ENCODE measurements at places on chromosomes 3 and 15.

DNA sequence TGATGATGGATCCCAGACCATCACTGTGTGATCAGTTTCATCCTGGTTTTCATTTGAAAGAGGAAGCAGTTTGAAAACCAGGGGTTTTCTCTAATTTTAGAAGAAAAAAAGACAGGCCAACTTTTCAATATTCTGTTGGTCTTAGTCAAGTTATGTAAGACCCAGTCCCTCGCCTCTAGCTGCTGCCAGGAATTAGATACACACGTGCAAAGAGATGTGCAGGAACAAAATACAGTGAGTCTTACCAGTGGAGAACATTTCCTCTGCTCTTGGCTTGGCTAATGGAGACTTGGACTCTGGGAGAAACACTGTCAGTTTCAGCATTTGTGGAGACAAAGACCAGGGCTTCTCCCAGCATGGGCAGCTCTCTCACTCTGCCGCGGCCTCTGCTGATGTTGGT is 214.9 kb upstream of the C2CD4B start:
- no peak for DNase-seq

- no peak for DNase-seq
Observed at GRCh38 chr15:101505610-101506337, 16.3 kb upstream of the PCSK6 start.

GRCh38 chr3:100647657-100648056 is 38.3 kb downstream of the ADGRG7 start:
- DNase-seq: no peak

DNA sequence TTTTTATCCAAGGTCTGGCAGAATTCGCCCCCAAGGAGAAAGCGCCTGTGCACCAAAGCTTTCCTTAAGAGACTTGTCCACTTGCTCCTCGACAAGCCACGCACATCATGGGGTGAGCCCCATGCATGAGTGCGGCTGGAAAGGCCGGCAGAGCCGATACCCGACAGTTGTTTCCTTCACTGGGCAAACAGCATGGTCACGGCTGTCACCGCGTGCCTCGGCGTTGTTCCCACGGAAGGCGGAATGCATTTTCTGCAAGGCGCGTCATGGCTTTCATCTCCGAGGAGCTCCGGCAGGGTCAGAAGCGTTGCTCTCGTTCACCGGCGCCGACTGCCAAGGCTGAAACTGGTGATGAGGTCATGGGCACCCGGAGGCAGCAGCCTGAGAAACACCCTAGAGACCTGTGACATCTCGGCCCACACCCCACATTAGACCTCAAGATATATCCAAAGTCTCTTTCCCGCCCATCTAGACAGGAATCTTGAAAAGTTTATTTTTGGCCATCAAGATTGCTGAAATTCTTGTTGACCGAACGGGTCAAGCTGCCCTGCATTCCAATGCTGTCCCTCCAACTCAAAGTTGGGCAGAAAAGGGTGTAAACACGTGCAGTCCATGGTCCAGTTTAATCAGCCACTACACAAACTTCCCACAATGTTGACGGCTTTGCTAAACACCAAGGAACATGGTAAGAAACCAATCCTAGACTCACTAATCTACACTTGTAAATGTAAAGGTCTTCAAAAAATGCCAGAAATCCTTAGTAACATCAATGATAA is 604 bp upstream of the TJP1 start:
- peak; percentile 28 for DNase-seq

DNA sequence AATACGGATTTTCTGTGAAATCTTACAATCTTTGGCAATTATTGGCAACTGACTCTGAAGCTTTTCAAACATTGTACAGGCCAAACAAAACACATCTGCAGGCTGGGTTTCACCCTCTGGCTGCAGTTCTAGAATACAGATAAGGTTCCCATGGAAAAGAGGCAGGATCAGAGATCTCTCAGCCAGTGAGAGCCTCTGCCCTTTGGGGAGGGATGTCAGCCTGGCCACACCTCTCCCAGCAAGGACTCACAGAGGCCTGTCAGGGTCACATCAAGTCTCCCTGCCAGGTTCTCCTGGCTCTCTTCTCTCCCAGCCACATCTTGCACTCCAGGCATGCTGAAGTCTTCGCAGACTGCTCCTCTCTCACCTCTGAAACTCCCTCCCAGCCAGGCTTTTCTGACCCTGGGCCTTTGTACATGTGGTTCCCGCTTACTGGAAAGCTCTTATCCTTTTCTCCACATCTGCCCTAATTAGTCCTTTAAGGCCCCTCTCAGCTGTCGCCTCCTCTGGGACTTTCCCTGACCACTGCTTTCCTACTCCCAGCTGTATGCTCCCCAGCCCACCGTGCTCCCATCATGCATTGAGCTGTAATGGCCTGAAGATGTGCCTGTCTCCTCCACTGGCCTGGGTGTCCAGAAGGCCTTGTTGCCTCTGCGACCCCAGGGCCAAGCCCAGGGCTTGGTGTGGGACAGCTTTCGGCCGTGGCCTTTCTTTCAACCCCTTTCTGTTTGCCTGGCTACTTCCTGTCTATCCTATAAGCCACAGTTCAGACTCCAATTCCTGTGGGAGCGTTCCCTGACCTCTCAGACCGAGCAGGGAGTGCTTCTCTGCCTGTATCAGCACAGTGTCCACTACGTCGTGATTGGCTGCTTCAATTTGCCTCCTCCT is 4.3 kb downstream of the RBP1 start:
- no peak for DNase-seq

- DNase-seq: no peak
Observed at GRCh38 chr15:60875681-60876080, 353.4 kb downstream of the RORA start.

DNA sequence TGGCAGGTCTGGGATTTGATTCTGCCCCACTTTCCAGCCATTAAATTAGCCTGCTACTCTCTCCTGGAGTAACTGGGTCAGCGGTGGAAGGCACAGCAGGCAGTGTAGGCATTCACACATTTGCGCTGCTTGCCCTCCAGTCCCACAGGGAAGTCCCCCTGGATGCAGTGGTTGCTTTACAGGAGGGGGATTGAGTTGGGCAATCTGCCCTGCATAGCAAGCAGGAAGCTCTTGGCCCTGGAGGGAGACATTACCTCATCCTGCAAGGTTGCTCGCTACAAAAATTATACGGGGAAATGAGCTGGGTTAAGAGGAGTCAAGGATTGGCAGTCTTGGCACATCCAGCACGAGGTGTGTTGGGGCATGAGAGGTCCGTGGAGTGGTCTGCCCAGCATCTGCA is 14.8 kb downstream of the MCM2 start:
- DNase-seq: no peak

DNA sequence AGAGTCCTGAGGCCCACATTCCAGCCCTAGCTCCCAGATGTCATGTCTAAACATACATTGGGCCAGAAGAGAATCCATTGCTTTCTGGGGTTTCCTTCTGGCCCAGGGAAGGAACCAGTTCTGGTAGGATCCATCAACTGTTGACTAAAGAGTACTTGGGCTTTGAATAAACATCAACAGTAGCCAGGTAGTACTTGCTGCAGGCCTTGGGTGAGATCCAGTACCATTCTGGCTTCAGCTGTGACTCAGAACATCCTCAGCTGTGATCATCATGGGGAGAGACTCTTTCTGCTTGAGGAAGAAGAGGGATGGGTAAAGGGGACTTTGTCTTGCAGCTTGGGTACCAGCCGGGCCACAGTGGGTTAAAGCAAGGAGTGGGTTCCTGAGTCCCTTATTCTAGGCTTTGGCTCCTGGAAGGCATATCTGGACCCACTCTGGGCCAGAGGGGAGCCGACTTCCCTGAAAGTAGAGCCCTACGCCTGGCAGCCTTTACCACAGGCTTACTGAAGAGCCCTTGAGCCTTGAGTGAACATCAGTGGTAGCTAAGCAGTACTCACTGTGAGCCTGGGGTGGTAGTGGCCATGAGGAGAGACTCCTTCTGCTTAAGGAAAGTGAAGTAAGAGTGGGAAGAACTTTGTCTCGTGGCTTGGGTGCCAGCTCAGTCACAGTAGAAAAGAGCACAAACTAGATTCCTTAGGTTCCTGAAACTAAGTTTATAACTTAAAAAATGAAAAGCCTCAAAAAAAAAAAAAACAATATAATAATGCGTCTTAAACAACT is 128.3 kb downstream of the GOLIM4 start:
- DNase-seq: no peak

DNA sequence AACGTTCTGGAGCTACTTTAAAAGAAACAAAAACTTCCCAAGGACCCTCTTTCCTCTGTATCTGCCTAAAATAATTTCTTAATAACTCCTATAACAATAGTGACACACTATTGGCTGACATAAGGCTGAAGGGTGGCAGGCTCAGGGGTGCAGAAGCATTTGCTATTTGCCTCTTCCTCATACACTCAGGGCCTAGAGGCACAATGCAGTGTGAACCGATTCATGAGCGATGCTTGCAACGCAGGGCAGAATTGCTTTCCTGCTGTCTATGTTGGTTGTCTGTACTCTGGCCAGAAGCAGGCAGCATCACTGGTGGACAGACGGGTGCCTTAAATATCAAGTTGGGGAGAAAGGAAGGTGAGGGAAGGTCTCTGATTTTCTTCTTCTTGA is 157.4 kb downstream of the AGBL1 start:
- DNase-seq: no peak

- no peak for DNase-seq
Observed at GRCh38 chr15:63194880-63195568, 5.6 kb downstream of the RAB8B start.

DNA sequence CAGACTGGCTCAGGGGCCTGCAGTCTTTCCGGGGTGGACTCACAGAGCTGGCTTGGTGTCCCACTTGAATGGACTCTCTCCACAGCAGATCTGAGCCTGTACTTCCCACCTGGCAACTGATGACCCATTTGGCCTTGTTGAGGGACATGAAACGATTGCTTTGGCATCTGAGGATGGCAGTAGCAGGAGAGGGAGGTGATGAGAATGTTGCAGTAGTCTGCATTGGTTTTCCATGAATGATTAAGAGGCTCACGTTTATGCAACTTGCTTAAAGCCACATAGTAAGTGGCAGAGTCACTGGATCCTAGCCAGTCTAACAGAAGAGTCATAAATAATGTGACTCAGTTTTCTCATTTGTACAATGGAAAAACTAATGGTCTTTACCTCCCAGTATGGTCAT is 21.9 kb downstream of the IL20RB start:
- no peak for DNase-seq

DNA sequence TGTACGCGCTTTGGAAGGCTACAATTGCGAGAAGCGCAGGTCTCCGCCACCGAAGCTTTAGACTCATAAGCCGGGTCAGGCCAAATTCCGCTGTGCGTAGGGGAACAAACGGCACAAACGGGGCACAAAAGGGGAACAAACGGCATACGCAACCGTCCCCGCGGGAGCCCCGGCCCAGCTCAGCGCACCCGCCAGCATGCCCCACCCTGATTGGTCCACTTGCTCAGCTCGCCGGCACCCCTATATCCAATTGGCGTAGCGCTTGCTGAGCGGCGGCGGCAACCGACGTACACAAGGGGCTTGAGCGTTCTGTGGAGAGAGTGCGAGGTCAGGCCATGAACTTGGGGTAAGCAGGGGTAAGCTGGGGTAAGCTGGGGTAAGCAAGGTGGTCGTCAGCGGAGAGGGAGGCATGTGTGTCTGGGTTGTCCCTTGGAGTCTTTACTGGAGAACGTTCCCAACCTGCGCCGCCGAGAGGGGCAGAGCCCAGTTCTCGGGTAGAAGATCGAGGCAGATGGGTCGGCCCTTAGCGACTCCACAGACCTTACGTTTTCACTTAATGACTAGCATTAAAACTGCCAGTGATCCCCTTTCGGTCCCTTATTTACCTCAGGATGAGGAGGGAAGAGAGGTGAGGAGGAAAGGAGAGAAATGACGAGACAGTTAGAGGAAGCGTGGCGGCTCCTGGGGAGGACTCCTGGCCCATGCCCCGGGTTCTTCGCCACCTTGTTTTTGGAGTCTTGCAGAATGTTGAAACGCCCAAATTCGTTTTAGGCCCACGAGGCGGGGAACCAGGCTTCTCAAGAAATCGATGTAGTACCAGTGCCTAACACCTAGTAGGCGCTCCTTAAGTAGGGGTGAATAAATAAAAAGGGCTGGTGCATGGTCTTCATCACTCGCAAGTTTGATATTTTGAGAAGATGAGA is at the start of gene CCDC66:
TSS of gene CCDC66 (plus strand) at position 268 of the 923 bp plus-strand sequence. CDS start at position 336, 68 bp downstream.
- DNase-seq: peak; percentile 43

GRCh38 chr3:19559724-19560442 is 374.1 kb downstream of the EFHB start:
- no peak for DNase-seq

DNA sequence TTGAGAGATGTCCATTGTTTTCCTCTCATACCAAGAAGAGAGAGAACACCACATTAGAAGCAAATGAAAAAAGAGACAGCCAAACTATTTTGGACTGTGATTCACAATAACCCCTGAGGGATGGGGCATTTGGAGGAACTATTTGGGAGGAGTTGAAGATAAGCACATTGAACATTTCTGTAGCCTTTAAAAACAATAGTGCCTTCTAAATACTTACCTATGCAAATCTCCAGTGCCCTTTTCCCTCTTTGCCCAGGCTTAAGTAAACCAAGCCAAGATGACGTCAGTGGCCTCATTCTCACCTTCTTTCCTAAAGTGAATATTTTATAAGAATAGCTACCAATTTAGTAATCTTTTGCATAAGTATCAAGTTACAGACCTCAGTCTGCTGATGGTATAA is 89.7 kb upstream of the COL8A1 start:
- no peak for DNase-seq

GRCh38 chr15:25397100-25397499 is 41.7 kb downstream of the UBE3A start:
- no peak for DNase-seq

DNA sequence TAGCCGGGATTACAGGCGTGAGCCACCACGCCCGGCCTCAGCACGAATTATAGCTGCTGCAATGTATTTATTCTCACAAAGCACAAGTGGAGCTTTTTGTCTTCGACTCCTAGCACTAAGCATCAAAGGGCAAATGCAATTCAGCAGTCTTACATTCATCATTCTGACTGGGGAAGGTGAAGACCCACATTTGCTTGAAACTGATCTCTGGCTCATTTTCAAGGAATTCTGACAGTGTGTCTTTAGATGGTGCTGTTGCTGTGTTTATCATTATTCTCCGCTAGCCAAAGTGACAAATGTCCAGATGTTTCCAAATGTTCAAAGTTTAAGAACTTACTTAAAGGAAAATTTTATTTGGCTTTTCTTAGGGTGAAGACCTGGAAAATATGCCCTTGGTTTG is 55.9 kb downstream of the SGO1 start:
- no peak for DNase-seq

- no peak for DNase-seq
Observed at GRCh38 chr3:62723914-62724217, 151.3 kb downstream of the CADPS start.

DNA sequence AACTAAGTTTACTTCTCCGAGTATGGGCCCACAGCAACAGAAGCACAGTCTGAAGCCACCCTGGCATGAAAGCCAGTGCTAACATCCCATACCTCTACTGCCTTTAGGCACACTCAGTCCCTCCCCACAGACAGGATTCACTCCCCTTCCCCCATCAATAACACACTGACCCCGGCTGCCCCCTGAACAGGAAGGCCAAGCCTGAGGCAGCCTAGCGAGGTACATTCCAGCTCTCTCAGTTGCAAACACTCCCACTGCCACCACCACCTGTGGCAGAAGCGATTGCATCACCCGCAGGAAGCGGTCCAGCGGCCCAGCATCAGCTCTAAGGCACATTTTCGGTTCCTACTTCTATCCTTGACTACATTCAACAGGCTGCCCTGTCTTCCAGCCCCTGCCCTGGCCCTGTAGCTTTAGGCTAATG is 7.0 kb upstream of the BMF start:
- DNase-seq: no peak

GRCh38 chr3:4290272-4290893 is 12.8 kb upstream of the SETMAR start:
- DNase-seq: peak; percentile 12

Measured in NCI-H748 treated with DMSO at 0.1 percent for 48 hours (cell line).